LHCN-M2 (cell line): ENCODE measurements at places on chromosomes 7 and 10. TPM values are rescaled to one million over a fixed set of nuclear protein-coding genes. Genes with fewer than 3 reads are reported as not detected.

DNA sequence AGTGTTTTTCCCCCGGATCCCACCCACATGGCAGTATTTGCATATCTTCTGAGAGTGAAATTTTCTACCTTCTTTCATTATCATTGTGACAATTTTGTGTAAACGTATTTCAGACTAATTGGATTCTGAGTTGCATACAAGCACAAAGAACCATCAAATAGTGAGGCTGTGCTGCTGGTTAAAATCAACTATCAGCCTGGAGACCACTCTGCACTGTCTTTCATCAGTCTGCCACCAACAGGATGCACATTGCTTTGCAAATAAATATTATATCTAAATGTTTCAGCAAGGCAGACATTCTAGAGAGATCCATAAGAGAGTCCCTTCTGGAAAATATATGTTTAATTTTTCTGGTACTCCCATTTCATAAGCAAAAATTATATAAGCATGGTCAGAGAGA is 851.8 kb downstream of the XPNPEP1 start:
- DNase-seq, result no peak

- DNase-seq, result no peak
These were observed 80.1 kb downstream of the SH2D4B start for GRCh38 chr10:80617807-80618206.

DNA sequence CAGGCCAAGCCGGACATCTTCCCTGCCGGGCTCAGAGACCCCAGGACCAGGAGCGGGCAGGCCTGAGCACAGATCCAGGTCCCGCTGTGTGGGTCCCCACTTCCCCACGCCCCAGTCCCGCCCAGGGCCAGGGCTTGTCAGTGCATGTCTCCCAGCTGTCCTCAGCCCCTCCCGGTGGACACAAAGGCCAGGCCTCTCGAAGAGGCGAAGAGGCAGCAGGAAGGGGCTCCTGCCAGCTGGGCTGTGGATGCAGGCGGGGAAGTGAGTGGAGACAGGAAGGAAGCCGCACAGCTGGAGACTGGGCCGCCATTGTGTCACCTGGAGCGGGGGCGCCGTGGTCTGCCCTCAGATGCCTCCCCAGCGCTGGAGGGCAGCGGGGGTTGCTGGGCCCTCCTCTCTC is 4.8 kb downstream of the GRIFIN start:
- DNase-seq, result peak; percentile 36

DNA sequence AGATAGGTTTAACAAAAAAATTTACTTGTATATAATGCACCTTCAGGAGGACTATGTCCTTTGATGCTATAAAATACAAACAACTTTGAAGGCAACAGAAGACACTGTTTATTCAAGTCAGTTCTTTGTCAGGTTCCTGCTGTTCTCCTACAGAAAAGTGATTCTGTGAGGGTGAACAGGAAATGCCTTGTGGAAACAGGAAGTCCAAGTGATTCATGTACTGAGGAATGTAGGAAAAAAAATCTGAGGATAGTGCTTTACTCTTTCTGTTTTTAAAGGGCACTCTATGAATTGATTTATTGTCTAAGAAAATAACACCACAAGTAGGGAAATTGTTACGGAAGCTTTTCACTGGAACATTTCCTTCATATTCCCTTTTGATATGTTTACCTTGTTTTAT is 171.9 kb downstream of the HDAC9 start:
- DNase-seq, result peak; percentile 86

DNA sequence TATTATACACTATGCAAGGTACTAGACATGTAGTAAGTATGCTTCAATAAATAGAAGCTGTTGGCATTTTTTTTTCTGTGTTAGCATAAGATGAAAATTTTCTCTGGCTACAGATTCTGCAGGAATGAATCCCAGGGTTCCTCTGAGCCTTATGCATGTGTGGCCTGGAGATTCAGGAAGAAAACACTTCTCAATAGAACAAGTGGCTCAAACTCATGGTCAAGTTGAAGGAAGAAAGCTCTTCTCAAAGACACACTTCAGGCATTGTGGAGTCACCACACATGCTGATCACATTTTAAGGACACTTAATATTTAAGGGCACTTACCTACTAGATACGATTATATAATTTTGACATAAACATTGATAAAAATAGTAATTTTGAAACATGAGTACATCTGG is 19.5 kb downstream of the DNAH11 start:
- DNase-seq, result no peak

The PDE6C gene
- not detected in 2 replicates for total RNA-seq

The CPA4 gene
- total RNA-seq, result 90.5 and 118 TPM in 2 replicates

The SEMA3A gene
- 11.8 and 14.7 TPM in 2 replicates for total RNA-seq

The FRMD4A gene
- total RNA-seq, result 34.8 and 39.0 TPM in 2 replicates

The GPR146 gene
- total RNA-seq, result 4.2 and 4.6 TPM in 2 replicates

The SFXN3 gene
- total RNA-seq, result 91.6 and 101 TPM in 2 replicates
